Stimulated activated CD4-positive, alpha-beta T cell treated with anti-CD3 and anti-CD28 coated beads, Interleukin-15, amount 100 ng/mL, for 48 hours (primary cell): ENCODE measurements at places on chromosomes 3 and 15.

GRCh38 chr3:31572236-31573004, 39.7 kb downstream of the STT3B start:
- DNase-seq = no peak

DNA sequence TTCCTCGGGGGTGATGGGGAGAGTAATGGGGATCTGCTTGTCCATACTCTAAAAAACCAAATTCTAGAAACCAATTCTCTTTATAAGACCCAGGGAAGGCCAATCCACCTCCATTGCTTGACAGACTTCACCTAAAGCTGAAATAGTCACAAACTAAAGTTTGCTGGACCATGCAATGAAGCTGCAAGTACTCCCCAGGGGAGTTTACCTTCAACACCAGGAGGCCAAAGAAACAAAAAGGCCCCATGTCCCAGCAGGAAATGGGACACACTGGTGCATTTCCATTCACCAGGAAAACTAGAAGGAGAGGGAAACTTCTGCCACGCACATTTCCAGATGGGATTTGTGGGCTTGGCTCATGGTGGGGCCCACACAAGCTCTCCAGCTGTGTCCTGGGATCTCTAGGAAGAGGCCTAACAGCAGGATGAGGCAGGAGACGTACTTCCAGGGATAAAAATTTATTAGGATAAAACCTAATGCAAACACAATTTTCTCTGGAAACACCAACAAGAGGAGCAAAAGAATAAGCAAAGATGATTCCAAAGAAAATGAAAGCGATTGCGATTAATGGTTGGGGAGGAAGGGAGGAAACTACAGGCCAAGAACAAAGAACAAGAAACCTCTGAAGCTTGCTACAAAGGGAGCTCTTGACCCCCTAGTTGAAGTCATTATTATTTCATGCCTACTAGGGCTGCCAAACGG, 238.0 kb upstream of the LRTM1 start:
- no peak for DNase-seq

GRCh38 chr3:157023226-157023625, 136.7 kb downstream of the CCNL1 start:
- DNase-seq = no peak

GRCh38 chr15:101148881-101149664, 102.8 kb downstream of the CHSY1 start:
- DNase-seq = no peak

- DNase-seq = no peak
Observed at GRCh38 chr3:120177151-120177550, 82.9 kb upstream of the GSK3B start.

GRCh38 chr15:71374607-71375352, 259.5 kb downstream of the THSD4 start:
- DNase-seq = no peak

- no peak for DNase-seq
Observed at GRCh38 chr15:98425173-98425572, 223.2 kb upstream of the IGF1R start.

- DNase-seq = no peak
Observed at GRCh38 chr3:41502023-41502422, 302.7 kb downstream of the CTNNB1 start.

- DNase-seq = no peak
Observed at GRCh38 chr15:62565634-62566026, 400.5 kb upstream of the C2CD4B start.

GRCh38 chr3:28291577-28291976, 50.2 kb downstream of the CMC1 start:
- no peak for DNase-seq

DNA sequence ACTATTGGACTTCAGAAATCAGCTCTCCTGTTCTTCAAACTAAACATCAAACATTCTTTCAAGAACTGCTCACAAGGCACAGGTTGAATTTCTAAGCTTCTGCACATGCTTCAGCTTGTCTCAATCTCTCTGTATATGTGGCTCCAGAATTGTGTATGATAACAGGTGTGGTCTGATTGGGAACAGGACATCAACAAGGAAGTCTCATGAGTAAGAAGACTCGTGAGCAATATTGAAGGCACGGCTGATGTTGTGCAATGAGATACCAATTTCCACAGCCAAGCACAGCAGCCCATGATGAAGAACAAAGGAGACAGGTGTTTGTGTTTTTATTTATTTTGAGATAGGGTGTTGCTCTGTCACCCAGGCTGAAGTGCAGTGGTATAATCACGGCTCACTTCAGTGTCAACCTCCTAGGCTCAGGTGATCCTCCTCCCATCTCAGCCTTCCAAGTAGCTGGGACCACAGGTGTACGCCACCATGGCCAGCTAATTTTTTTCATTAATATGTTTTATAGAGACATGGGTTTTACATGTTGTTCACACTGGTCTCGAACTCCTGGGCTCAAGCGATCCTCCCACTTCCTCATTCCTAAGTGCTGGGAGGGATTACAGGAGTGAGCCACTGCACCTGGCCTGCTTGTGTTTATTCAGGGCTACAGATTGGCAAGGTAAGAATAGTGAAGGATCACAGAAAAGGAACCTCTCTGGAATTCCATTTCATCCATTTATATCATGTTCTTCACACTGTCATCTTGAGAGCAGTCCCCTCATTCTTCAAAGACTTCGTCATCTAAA, 32.2 kb upstream of the ABHD17C start:
- no peak for DNase-seq

- no peak for DNase-seq
Observed at GRCh38 chr3:44208086-44208485, 33.6 kb upstream of the TOPAZ1 start.

GRCh38 chr3:115550285-115550761, 73.0 kb upstream of the GAP43 start:
- no peak for DNase-seq

- no peak for DNase-seq
Observed at GRCh38 chr15:74884428-74885223, 5.2 kb upstream of the MPI start.

DNA sequence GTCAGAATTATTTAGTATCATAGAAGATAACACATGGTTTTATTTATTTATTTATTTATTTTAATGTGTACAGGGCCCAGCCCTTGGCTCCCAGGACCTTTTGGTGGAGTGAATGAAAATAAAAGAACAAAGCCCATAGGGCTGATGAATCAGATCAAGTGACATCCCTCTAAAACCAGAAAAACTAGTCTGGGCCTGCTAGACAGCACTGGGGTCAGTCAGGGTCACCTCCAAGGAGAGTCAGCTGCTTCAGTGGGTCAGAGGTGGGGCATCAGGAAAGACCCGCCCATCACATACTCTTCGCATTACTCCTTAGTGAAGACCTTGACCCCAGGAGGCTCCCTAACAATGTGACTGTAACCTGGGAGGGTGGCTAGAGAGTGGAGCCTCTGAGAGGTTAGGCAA, 12.8 kb downstream of the PPCDC start:
- DNase-seq = no peak

DNA sequence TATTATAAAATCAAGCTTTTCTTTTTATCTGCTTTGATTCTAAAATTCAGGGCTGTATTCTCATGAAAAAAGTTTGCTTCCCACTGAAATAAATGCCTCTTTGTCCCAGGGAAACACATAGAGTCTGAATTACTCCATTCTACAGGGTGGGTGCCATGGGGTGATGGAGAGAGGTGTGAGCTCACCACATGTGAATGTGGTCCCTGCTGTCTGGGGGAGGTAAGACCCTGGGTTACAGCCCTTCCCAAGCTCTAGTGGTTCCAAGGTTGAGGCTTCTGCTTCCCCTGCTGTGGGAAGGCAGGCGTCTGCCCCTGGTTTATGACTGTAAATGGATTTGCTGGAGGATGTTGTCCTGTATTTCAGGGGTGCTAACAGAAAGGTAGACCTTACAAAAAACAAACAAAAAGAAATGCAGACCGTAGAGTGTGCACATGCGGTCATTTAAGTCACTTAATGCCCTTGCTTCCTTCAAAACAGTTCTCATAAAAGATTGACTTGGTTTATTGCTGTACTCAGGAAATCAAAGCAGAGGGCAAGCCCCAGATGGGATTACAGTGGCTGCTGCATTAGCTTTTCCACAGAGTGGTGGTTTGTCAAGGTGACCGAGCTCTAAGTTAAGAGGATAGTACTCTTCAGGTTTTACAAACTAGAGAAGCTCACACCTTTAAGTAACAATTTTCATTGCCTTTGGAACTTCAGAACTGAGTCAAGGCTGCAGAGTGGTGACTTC, 49.2 kb downstream of the CTDSPL start:
- DNase-seq = no peak

GRCh38 chr15:48221885-48222284, 15.8 kb downstream of the SLC12A1 start:
- DNase-seq = no peak

GRCh38 chr15:50183112-50183794, 1.3 kb downstream of the SLC27A2 start:
- no peak for DNase-seq

DNA sequence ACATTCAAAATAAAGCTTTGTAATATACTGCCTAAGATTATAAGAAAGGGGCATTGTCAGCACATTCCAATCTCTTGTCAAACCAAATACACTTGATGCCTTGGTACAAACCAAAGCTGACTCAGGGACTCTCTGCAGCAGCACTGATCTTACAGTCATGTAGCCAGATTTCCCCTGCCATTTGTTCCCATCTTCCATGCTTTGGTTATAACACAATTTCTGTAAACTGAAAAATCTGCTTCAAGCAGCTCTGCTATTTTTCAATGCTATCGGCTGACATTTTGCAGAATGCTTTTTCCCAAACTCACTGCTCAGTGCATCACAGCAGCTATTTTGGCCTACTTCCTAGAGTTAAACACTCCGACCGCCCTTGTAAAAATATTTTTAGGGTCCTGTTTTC, 18.2 kb downstream of the PLOD2 start:
- no peak for DNase-seq

DNA sequence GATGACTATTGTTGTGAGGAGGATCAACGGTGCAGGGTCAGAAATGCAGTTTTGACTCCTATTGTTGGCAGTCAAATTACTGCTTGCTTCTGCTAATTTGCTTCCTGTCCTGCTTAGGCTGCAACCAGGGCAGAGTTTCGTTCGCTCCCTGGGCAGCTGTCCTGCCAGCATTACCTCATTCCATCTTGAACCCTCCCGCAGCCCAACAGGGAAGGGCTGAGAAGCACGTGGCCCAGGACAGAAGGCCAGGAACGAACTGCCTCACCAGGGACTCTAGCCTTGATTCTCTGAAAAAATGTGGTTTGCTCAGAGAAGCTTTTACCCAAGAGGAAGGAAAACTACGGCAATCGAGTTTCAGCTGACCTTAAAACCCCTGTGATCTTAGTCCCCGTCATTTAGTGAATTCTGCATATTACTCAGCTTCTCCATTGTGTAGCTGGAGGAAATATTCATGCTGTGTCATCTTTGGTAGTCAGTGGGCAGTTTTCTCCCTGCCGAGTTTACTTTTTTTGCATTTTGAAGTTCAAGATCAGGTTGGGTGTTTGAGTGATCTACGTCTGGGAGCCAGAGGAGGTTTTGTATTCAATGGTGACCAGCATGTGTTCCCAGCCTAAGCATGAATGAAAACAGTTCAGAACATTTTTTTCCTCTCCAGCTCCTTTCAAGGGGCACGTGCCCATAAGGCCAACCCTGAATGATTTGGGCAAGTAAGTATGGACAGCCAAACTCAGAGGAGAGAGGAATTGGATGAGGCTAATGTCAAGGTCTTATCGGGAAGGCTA, 23.0 kb downstream of the TLNRD1 start:
- DNase-seq = no peak

DNA sequence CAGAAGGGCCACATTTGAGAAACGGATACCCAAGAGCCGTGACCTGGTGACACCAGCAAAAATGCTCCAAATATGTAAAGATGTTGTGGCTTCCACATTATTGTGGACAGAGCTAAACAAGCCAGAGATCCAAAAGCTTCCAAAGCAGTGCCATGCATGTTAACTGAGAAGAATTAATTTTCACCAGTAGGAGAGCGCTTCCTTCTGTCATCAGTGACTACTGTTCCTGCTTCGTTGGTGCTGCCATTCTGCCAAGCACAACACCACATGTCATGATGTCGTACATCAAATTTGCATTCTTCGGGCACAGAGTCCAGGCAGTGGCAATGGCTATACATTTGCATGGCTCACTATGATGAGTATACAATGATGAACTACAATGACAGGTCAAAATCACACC, 19.1 kb upstream of the CHST2 start:
- no peak for DNase-seq

DNA sequence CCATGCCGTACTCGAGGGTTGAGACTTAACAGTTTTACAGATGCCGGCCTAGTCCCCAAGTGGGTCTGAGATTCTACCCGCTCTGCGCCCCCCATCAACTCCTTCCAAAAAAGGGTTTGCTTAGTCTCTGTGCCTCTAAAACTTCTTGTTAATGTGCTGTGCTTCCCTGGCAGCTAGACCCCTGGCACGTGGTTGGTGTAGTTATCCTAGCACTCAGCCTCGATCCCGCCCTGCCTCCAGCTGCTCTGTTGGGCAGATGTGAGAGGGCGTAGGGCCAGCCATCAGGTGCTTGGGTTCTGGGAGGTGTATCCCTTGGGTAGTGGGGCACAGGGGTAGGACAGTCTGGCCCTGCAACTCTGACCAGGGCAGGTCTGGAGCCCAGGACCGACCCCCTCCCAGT, 79.5 kb downstream of the FBLN2 start:
- no peak for DNase-seq

- no peak for DNase-seq
Observed at GRCh38 chr3:115670911-115671310, 47.6 kb downstream of the GAP43 start.

- no peak for DNase-seq
Observed at GRCh38 chr3:54619531-54619930, 308.3 kb downstream of the LRTM1 start.

- no peak for DNase-seq
Observed at GRCh38 chr3:25863011-25863415, 73.1 kb downstream of the OXSM start.

GRCh38 chr3:99721633-99722007, 83.2 kb downstream of the COL8A1 start:
- no peak for DNase-seq

GRCh38 chr3:71406972-71407810, 176.3 kb downstream of the FOXP1 start:
- no peak for DNase-seq

DNA sequence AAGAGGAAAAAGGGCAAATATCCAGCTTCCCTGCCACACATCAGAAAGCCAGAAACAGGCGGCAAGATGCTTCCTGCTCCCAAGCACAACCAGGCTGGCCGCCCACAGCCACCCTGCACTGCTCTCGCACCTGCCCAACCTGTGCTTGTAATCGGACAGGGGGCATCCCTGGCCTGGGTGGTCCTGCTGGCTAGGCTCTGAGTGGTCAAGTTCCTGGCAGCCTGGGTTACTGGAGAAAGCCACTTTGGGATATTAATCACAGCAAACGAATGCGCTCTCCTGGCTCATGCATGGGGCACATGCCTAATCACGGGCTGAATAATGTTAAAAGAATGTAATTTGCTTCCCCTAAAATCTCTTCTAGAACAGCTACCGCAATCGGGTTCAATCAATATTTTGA, 442.4 kb downstream of the MCTP2 start:
- no peak for DNase-seq

- DNase-seq = no peak
Observed at GRCh38 chr3:132486099-132486498, 68.8 kb downstream of the DNAJC13 start.

GRCh38 chr3:124601190-124601589, 129.1 kb upstream of the UMPS start:
- no peak for DNase-seq

GRCh38 chr3:54038391-54038790, 84.0 kb upstream of the CACNA2D3 start:
- DNase-seq = no peak
